ENCODE measurements at places on chromosomes 12 and 14.
A peak's percentile ranks its signal among the peaks of the same experiment; 100 is the strongest.

GRCh38 chr14:93115821-93116675 lies at the start of gene ITPK1:
Gene ITPK1, minus strand, starts transcription at chr14:93115925. Its CDS starts 762 bp downstream, at chr14:93115163.
- peak; percentile 41 for DNase-seq

DNA sequence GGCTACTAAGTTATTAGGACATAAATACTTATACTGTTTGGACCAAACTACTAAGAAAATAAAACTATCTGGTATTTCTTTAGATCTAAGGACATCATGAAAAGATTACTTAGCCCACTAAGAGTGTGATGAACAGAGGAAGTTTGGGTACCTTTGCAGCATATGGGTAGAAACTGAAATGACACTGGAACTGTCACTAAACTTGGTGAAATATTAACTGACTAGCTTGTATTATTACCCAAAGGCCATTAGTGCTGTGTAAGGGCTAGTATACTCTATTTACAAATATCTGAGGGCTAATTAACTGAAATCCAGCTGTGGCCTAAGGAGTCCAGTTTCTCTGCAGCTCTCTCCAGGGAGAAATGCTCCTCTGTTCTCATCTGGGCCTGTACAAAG lies 45.5 kb downstream of the PAWR start:
- no peak for DNase-seq

DNA sequence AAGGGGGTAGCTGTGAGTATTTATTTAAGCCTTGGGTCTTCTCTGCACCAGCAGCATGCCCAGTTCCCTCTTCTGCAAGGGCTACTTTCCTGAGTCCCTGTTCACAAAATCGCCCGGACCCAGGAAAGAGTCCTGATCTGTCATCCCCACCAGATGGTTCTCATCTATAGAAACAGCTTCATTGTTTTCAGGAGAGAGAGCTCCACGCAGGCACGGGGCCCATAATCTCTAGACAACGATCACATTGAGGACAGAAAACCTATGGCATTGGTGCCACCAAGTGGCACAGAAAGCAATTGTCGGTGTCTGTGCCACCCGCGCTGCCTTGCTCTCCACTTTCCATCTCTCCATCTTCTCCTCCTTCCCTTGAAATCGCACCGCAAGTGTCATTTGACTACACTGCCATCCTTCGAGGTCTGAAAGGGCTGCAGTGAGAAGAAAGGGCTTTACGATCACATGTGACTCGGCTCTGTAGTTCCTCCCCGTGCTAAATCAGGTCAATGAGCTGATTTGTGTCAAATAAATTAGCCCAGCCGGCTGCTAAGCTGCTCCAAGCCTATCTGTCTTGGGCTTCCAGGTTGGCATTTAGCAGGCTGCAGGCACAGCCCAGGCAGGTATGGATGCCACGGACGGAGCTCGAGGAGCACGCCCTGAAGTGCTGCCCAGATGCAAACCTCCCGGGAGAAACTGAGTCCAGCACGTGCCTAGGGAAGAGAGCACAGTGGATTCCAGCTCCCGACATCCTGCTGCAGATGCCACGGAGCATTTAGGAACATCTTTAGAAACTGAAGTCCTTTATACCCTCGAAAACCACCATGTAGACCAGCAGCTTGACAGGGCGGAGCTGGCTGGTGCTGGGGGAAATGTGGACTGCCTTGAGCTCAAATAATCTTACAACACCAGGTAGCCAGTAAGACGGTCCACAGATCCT lies 28.8 kb downstream of the SPRING1 start:
- DNase-seq, result peak; percentile 87

GRCh38 chr12:71057330-71057729 lies 100.5 kb downstream of the TSPAN8 start:
- peak; percentile 77 for DNase-seq

- DNase-seq, result no peak
Observed at GRCh38 chr12:114342656-114343055, 63.3 kb downstream of the TBX5 start.

Data from NCI-H1105 treated with DMSO at 0.1 percent for 48 hours (cell line).